A549 (cell line): ENCODE measurements at places on chromosomes 11 and 22. TPM values are rescaled to one million over a fixed set of nuclear protein-coding genes. Genes with fewer than 3 reads are reported as not detected.

The NPAS4 gene
- 0.03 TPM in 1 of 3 replicates, not detected in the others for polyA plus RNA-seq

The ZNF215 gene
- polyA plus RNA-seq = 1.0 to 1.1 TPM (median 1.1 TPM) in 3 replicates

The MIF gene
- polyA plus RNA-seq = 752 to 794 TPM (median 776 TPM) in 3 replicates

The CHST1 gene
- polyA plus RNA-seq = 0.41 to 0.89 TPM (median 0.59 TPM) in 3 replicates

The HORMAD2 gene
- polyA plus RNA-seq = not detected in 3 replicates

The CLCF1 gene
- polyA plus RNA-seq = 31.0 to 37.1 TPM (median 36.0 TPM) in 3 replicates

The SWAP70 gene
- 23.6 to 25.5 TPM (median 25.2 TPM) in 3 replicates for polyA plus RNA-seq

The HPX gene
- polyA plus RNA-seq = 0.35 to 0.70 TPM (median 0.57 TPM) in 3 replicates

The RAB36 gene
- 4.0 to 4.7 TPM (median 4.5 TPM) in 3 replicates for polyA plus RNA-seq

The OR6A2 gene
- not detected in 3 replicates for polyA plus RNA-seq

The SMTNL1 gene
- not detected in 3 replicates for polyA plus RNA-seq
